Neural crest cell (in vitro differentiated cells): ENCODE measurements at places on chromosomes 16 and 17. TPM values are rescaled to one million over a fixed set of nuclear protein-coding genes. Genes with fewer than 3 reads are reported as not detected.

The ZPBP2 gene
- not detected in 2 replicates for total RNA-seq

The TCAP gene
- total RNA-seq: 1.9 and 2.8 TPM in 2 replicates

The TEX2 gene
- total RNA-seq: 19.2 TPM in 2 replicates

The GDPD3 gene
- total RNA-seq: 6.7 and 7.7 TPM in 2 replicates

DNA sequence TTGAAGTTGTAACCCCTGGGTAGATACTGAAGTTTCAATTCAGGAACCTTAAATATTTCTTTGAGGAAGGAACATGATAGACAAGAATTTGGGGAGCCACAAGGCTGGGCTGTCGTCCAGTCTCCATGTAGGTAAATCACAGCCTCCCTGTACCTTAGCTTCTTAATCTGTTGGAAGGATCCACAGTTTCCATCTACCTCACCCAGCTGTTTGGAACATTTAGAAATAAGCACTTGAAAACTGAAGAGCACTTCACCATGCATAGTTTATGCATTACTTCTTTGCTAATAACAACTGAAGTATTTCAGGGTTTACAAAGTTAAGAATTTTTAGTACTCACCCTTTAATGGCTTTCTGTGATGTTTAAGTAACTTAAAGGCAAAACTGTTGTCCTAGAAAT is 17.2 kb downstream of the TXNDC11 start:
- no peak for DNase-seq
